ENCODE measurements at places on chromosomes 6 and 20.

DNA sequence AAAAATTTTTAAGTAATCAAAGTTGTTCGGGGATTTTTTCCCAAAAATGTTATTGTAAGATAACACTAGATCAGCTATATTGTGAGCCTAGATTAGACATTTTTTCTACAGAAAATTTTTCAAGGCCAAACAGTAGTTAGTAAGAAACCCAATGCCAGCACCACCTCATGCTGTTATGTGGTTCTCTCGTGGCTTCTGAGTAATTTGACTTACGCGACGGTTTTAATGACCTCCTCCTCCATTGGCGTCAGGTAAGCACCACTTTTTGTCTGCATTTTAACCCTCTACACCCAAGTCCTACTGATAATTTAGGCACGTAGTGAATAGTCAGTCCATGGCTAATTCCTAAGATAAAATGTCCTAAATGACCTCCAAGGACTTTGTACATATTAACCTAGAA, 9.7 kb downstream of the RPS6KA2 start:
- no peak for DNase-seq

- no peak for DNase-seq
Measured at GRCh38 chr6:134525190-134525868, 207.4 kb upstream of the SGK1 start.

- DNase-seq = no peak
Measured at GRCh38 chr6:147285087-147285855, 81.1 kb downstream of the STXBP5 start.

DNA sequence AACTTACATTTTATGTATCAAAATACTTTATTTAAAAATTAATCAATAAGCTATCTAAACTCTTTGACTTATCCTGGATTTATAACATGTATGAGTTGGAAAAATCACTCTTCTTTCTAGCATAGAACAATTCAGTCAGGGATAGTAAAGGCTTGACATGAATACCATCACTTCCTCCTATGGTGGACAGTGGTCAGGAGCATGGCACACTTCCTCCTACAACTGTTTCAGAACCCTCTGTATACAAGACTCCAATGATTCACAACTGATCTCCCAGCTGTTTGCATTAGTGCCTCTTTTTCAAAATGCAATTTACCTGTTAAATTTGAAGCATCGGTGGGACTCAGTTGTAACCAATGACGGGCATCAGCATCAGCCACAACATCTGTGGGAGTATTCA, 129.7 kb downstream of the RALGAPA2 start:
- no peak for DNase-seq

DNA sequence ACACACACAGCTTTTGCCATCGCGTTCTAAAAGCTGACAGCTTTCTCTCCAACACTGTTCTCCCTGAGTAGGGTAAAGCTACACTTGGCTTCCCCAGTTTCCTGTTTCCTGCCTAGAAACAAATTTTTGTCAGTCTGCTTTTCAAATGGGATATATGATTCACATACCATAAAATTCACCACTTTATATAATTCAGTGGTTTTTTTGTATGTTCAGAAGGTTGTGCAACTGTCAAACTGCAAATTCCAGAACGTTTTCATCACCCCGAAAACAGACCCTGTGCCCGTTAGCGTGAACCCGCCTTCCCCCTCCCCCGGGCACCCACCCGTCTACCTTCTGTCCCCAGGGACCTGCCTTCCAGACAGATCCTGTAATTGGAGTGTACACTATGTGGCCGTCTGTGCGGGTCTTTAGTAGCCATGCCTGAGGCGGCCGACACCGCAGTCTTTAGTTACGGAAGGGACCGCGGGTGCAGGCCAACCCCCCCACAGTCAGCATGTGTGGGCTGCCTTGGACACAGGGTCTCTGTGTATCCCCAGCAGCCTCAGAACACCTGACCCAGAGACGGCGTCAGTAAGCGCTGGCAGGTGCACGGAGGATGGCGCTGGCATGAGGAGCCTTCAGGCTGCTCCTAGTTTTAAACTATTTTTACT, 16.6 kb downstream of the HRH3 start:
- no peak for DNase-seq

DNA sequence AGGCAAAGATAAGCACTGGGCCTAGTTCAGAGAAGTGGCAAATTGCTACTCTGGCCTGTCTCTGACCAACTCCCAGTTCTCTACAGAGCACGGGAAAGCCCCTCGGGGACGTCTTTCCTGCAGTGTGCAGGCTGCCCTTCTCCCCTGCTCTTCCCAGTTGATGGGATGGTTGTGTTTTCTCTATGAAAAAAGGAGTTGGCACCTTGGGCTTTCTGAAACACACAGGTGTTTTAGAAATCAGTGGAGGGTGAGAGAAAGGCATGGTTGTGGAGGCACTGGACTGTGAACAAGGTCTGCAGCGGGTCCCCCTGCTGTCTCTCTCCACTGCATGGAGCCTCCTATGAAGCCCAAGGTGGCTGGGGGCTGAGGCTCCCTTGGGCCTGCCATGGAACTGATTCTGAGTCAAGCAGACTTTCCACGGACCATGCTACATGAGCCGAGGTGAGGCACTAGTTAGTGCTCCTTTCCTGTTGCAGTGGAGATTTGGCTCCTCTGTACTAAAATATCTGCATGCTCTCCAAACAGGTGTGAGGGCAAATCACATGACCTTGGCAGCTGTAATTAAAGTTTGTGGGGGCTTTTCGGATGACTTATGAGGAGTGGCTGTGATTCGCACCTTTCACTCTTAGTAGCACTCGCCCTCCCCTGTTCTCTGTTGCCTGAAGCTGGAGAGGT, 16.3 kb downstream of the GTSF1L start:
- no peak for DNase-seq
